ENCODE measurements at places on chromosomes 12 and 14.

GRCh38 chr12:15404485-15404884 is 82.2 kb downstream of the PTPRO start:
- DNase-seq: no peak

DNA sequence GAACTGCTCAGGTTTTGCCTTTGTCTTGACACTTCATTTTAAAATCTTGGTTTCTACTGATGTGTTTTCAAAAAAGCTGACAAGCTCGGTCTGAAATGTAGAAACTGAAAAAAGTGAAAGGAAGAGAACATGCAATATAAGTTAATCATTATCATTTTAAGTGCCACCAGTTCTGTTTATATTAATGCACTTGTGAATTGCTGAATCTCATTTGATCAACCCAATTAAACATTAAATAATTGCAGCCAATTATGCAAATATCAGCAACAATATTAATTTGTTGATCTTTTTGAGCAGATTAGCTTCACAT is 133.8 kb downstream of the BCAT1 start:
- no peak for DNase-seq

GRCh38 chr14:101991352-101991751 is 27.0 kb downstream of the DYNC1H1 start:
- DNase-seq: no peak

GRCh38 chr12:93363841-93364297 is 13.9 kb upstream of the NUDT4 start:
- DNase-seq: no peak

DNA sequence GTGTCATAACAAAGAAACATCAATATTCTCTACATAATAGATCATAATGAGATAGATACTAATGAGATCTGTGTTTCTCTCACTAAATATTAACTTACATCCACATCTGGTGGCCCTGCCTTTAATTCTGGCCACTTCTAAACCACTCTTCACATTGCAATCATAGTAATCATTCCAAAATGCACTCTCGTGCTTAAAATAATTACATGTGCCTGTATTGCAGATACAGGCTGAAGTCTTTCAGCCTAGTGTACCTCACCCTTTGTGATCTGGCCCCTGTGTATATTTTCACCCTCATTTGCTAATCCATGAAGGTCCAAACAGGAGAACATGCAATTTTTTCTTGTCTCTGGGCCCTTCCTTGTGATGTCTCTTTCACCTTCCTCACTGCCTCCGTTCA is 108.0 kb downstream of the LIN7A start:
- DNase-seq: no peak

- DNase-seq: no peak
These were observed 149.9 kb upstream of the BTG1 start for GRCh38 chr12:92295523-92295922.

- no peak for DNase-seq
These were observed 117.8 kb downstream of the MED13L start for GRCh38 chr12:116159593-116160200.

DNA sequence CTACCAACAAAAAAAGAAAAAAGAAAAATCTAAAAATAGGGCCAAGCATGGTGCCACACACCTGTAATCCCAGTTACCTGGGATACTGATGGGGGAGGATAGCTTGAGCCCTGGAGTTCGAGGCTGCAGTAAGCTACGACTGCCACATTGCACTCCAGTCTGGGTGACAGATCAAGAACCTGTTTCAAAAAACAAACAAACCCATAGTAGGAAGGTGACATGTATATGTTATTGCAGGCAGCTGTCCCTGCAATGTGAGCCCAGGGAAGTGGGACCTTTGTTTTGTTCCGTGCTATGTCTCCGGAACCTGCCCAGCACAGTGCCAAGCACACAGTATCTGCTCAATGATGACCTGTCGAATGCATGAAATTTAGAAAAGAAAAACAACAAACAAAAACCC is 37.2 kb upstream of the YY1 start:
- DNase-seq: no peak

DNA sequence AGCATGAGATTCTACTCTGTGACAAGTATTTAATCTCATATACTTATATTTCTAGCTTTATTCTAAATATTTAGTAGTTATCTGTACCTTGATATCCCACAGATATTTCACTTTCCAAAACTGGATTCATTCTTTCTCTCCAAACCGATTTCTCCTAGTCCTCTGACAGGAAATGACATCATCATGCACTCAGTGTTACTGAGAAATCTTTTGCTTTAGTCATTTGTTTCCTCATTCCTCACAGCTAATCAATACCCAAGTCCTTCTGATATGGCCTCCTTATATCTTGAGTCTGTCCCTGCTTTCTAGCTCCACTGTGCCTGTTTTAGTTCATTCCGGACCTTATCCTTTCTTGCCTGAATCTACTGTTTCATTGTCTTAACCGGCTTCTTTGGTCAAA is 39.4 kb upstream of the E2F7 start:
- no peak for DNase-seq

DNA sequence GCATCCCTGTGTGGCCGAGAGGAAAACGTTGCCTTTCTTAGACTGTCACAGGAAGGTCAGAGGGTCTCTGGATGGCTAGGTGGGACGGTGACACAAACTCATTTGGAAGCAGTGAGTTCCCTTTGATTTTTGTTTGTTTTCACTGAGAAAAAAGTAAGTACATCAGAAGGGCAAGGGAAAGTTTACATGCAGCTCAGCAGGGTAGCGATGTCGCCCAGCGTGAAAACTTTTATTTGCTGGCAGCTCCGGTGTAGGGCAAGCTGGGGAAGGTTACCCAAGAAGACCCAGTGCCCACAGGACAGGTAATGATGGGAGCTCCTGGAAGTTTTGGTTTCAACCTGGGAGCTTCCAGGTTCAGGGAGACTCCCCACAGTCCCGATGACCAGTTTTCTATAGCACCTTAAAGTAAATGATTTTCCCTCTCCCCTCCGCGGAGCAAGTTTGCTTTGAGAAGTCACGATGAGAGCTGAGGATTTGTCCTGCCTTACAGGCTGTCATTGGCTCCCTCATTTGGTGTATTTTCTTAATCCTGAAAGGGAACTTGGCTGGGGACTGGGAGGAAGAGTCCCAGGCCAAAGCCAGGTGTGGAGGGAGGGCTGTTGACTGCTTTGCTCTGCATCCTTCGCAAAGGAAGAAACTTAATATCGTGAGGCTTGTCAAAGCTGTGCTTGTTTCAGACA is 64.7 kb upstream of the ESRRB start:
- DNase-seq: no peak

DNA sequence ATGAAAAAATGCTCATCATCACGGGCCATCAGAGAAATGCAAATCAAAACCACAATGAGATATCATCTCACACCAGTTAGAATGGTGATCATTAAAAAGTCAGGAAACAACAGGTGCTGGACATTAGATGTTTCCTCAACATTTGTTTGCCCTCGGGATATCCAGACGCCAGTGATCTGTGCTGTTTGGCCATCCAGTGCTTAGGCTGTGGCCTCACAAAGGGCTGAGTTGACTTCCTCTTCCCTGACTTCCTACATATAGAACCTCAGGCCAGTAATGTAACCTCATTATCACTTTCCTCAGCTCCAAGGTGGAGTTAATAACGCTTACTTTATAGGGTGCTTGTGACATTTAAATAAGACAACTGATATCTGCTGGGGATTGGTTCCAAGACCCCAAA is 51.8 kb downstream of the SLC15A5 start:
- DNase-seq: no peak

- DNase-seq: no peak
These were observed 5.9 kb upstream of the TEX22 start for GRCh38 chr14:105392131-105393090.

DNA sequence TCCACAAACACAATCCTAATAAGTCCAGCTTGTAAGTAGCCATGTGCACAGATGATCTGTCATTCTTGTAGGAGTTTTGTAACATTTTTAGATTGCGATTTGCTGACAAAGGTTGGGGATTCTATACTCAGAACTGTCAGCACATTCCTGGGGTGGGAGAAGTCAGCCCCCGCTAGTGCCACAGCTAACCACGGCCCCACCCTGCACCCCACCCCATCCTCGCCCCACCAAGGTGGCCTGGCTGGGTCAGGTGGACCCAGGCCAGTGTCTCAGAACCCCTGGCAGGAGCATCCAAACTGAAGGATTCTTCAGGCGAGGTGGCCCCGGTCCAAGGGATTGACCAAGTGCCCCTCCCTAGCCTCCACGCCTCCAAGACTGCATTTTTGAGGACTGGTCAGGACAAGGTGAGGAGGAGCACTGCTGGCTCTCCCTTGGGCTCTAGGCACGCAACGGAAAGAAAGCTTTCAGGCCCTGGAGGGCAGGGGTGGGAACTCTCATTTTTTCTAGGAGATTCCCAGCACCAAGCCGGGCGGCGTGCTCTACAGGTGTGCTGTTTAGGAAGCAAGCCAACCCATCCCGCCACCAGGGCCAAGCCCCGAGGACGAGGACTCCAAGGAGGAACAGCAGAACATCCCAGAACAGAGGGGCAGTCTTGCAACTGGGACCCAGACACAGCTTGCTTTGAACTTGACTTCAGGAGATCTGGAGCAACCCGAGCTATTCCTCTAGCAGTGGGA is 172.8 kb downstream of the BCL11B start:
- DNase-seq: no peak

GRCh38 chr12:7072035-7072434 is 11.5 kb downstream of the C1S start:
- DNase-seq: no peak

GRCh38 chr14:36662543-36663403 is 1.1 kb downstream of the PAX9 start:
- no peak for DNase-seq

- no peak for DNase-seq
These were observed 591 bp upstream of the IRF9 start for GRCh38 chr14:24160499-24160849.

GRCh38 chr12:87074781-87075180 is 818.6 kb upstream of the MGAT4C start:
- DNase-seq: no peak

Measured in activated CD4-positive, alpha-beta T cell treated with anti-CD3 and anti-CD28 coated beads for 24 hours (primary cell).